ENCODE measurements at places on chromosomes 7 and 10.

DNA sequence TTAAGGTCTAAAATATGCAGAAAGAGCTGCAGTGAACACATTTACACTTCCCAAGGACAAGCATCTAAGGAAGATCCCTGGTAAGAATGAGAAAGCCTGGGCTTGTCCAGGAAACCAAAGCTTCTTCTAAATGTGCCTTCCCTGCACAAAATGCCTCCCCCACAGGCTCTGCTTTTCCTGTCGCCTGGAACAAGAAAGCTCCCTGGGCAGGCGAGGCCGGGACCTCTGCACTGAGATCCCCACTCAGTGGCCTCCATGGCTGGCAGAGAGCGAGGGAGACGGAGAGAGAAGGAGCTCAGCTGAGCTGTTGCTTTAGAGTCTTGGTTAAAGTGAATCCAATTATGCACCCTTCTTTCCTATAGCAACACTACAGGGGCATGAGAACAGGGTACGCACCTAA is 75.6 kb downstream of the AMZ1 start:
- DNase-seq = no peak

DNA sequence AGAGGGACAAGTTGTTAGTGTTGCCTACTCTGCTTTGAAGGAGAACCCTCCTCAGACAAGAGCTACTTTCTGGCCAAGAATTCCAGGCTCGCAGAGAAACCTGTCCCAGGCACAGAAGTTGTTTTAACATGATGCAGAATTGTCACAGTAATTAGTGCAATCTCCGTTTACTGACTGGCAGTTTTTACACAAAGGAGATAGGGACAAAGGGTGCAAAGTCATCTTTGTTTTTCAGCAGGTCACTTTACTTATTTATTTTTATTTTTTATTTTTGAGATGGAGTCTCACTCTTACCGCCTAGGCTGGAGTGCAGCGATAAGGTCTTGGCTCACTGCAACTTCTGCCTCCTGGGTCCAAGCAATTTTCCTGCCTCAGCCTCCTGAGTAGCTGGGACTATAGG is 12.3 kb downstream of the TCF7L2 start:
- no peak for DNase-seq

DNA sequence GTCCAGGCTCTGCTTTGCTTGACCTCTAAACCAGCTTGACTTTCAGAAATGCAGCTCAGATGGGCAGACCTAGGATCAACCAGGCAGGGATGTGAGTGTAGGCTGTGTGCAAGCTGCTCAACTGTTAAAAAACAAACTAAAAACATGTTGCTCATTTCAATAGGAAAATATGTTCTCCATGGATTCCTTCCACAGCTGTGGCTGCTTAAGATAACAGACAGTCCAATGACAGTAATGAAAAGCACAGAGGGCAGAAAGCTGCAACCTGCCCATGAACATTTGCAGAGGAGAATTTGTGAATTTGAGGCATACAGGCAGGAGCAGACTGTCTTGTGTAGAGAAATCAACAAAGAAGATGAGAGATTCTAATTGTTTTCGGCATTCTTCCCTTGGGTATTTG is 534.2 kb downstream of the CCSER2 start:
- DNase-seq = no peak

GRCh38 chr7:121037957-121038716 is 49.6 kb downstream of the CPED1 start:
- no peak for DNase-seq

DNA sequence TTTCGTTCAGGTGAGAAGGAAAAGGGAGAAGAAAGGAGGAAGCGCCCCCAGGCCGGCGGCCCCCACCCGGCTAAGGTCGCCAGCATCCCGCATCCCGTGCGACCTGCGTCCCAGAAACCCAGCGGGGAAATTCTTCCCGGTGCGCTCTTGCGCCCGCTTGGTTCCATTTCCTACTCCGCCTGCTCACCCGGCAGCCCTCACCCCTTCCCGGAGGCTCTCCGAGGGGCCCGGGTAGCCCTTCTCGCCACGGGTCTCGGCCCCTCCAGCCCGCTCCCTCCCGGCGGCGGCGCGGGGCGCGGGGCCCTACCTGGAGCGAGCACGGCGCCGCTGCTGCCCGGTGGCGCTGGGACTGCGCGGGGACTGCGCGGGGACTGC is at the start of gene PRKCQ:
TSS of gene PRKCQ (minus strand) at position 373 of the 375 bp plus-strand sequence. CDS start 65,141 bp downstream, outside the sequence.
- DNase-seq = no peak

- DNase-seq = no peak
Measured at GRCh38 chr7:129471402-129471827, 30.9 kb upstream of the SMKR1 start.

DNA sequence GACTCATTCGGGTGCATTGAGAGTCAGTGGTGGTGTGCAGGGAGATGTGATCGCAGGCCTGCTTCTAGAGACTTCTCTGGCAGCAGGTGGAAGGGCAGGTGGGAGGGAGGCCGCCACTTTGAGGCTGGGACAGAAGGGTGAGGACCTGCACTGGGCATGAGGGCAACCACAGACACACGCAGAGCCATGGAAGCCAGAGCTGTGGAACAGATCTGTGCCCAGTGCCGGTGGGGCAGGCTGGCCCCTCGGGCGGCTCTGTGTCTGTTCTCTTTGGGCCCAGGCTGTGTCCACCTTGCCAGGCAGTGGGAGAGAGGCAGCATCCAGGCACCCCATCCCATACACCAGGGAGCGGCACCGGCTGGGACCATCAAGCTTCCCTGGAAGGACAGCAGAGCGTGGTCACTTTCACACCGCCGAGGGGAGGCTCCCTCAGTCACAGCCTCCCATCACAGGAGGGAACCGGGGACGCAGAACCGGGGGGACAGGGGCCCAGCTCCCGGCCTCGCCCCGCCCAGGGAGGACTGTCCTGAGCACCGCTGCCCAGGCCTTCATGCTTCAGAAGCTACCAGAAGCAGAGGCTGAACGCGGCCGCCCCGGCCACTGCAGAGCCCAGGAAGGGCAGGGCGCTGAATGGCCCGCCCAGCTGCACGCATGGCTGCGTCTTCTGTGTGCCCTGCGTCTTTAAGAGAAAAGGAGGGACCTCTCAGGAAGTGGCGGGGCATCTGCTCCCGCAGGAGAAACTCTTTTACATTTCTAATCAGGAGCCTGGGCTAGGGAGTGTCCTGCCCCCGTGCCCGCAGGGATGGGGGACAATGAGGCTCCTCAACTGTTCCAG is 32.1 kb downstream of the EN2 start:
- DNase-seq = no peak

DNA sequence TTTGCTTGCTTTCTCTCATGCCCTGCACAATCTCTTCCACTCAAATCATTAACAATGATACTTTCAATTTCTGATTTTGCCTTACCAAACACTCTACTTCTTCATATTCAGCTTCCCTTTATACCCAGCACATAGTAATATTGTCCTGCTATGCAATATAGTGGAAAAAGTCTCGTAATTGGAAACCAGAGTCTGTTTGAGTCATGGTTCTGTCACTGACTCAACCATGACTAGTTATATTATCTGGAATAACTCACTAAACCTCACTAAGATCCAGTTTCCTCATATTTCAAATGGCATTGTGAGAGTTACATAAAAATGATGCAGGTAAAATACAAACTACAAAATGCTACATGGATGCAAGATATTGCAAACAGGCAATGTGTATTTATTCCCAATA is 98.5 kb upstream of the LRRTM3 start:
- DNase-seq = no peak

DNA sequence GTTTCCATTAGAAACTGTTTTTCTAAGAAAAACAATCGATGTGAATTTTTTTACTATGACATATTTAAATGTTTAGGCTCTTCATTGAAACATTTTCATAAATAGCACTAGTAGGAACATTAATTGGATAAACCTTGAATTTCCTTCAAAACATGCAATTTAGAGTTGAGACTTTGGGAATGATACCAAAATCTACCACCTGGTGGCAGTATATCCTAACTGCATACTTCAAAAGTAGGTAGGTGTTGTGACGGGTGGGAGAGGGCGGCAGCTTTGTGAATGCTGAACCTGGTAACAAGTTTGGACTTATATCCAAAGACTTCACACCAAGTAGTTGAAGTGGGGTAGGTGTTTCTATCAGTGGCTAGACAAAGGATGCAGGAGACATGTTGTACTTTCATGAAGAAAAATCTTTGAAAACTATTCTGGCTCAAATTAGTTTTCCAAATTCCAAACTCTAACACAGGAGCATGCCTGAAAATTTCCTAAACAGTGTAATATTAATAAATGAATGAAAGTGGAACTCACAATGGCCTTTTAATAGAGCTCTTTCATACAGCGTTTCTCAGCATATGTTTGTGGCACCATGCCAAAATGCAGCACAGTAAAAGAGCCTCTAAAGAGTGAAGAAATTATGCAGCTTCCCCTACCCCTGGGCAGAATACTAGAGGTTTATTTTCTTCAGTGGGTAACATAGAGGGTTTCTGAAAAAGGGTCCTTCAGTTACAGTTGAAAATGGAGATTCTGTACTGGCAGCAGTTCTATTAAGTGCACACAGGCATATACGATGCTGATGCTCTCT is 201.0 kb upstream of the TPK1 start:
- DNase-seq = peak; percentile 11

- no peak for DNase-seq
Measured at GRCh38 chr7:115662120-115662519, 368.4 kb downstream of the TFEC start.

- no peak for DNase-seq
Measured at GRCh38 chr10:118501171-118501570, 94.3 kb downstream of the PRLHR start.

GRCh38 chr7:601595-602340 is 82.1 kb upstream of the PDGFA start:
- DNase-seq = peak; percentile 61

GRCh38 chr7:98909487-98909886 is 31.2 kb downstream of the TRRAP start:
- DNase-seq = no peak

GRCh38 chr10:114491419-114491818 is 87.1 kb upstream of the AFAP1L2 start:
- DNase-seq = no peak

DNA sequence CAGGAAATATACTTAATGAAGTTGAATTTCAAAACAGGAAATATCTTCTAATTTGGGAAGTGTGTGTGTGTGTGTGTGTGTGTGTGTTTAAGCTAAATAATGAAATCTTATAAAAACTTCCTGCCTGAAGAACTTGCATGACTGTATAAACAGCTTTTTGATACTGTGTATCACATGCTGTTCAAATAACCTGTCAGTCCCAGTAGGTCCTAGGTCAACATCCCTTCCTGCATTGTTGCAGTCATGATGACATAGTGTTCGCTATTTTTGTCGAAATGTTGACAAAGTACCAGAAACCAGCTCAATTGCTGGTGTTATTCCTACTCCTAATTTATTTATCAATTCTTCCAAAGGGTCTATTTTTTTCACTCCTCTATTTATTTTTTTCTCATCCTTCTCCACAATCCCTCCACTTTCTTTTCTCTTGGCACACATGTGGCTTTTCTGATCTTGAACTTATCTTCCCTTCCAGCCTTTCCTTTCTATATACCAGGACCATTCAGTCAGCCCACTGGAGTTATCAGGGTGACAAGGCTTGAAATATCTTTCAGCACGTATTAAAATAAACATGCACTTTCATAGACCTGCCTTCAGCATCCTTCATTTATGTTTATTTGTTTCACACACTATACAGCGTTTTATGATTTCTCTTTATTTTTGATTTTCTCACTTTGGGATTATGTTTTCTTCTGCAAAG is 115.8 kb downstream of the PLXDC2 start:
- DNase-seq = no peak

- DNase-seq = no peak
Measured at GRCh38 chr7:74023092-74023536, 4.9 kb upstream of the ELN start.

- no peak for DNase-seq
Measured at GRCh38 chr7:100897772-100898454, 2.2 kb upstream of the ACHE start.

DNA sequence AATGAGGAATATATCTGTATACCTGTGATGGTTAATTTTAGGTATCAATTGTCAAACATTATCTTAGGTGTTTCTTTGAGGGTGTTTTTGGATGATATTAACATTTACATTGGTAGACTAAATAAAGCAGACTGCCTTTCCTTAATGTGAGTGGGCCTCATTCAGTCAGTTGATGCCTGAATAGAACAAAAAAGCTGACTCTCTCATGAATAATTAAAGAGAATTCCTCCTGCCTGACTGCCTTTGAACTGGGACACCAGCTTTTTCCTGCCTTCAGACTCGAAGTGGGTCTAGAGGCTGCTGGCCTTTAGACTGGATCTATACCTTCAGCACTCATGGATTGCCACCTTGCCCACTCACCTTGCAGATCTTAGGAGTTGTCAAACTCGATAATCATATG is 117.9 kb upstream of the TMEM168 start:
- DNase-seq = no peak

- DNase-seq = no peak
Measured at GRCh38 chr10:45040921-45041542, 40.3 kb downstream of the ZNF22 start.

DNA sequence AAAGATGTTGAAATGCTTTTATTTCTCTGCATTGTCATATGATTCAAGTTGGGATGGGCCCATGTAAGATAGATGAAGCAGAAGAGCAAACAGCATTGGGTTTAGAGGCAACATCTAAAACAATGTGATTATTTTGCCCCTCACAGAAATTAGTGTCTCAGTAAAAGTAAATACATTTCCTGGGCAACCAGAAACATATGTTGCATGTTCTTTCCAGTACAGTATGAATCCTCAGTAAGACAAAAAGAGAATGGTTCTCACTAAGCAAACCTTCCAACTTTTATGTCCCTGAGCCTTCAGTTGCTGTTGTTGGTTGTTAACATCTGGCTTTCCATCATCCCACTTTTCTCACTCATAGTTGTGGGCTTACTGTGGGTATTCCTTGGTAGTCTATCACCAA is 222.5 kb upstream of the PRPS1L1 start:
- no peak for DNase-seq

DNA sequence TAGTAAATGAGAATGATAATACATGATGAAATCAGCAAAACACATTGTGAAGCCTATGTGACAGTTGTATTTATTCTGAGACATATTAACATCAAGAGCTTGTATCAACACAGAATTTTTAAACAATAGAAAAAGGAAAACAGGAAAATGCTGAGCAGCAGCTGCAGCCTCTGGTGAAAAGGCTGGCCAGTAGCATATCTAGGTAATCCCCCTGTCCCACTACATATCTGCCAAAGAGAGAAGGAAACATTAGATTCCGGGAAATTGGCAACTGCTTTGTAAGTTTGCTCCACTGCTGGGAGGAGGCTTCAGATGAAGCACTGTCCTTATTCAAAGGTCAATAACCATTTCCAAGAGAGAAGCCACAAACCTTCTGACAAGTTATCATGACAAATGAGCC is 89.4 kb downstream of the RALA start:
- no peak for DNase-seq

Measured in activated T-cell treated with anti-CD3 and anti-CD28 coated beads for 1 hour (primary cell).